ENCODE measurements at places on chromosomes 7 and 10.

DNA sequence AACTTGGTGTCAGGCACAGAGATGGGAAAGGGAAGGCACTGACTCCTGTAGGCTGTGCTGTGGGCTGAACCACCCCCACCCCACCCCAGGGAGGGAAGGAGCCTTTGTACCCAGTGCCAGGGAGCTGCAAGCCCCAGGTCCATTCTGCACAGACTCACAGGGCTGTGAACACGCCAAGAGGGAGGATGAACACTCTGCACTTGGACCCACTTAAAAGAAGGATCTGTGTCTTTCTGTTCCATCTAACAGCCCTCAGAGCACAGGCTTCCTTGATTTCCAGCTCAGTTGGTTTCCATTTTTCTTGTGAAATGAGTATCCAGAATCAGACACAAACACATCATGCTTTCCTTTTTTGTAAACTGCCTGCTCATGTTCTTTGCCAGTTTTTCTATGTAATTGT is 84.9 kb downstream of the GRB10 start:
- peak; percentile 43 for DNase-seq

DNA sequence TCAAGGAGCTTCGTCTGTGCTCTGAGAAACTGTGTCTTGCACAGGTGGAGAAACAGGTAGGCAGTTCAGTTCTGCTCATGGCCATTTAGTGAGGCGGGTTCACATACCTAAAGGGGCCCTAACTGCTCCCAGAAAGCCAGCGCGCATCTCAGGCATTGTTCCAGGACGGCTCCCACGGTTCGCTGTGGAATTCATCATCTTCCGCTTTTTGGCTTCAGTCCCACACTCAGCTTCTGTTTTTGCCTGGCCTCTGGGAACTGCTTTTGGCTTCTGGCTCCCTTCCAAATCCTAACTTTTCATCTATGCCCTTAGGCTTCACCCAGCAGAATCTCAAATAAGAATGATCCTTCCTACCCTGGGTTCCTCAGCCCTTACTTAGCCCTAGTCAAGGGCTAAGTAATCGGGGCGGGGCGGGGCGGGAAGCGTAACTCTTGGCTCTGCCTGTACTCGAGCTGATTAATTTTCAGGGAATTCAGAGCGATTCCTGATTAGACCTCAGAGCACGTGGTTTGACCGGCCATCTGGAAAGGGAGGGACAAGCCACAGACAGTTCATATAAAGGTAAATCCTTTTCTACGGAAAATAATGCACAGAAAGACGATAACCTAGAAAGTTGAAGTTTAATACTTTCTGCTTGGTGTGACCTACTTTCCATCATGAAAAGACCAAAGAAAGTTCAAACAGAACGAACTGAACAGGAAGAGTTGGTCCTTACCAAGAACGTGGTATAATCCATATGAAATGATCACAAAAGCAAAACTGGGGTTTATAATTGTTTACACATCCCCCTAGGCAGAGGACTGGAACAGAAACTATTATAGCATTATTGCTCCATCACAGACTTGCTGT is 105.7 kb downstream of the ST8SIA6 start:
- DNase-seq = no peak

DNA sequence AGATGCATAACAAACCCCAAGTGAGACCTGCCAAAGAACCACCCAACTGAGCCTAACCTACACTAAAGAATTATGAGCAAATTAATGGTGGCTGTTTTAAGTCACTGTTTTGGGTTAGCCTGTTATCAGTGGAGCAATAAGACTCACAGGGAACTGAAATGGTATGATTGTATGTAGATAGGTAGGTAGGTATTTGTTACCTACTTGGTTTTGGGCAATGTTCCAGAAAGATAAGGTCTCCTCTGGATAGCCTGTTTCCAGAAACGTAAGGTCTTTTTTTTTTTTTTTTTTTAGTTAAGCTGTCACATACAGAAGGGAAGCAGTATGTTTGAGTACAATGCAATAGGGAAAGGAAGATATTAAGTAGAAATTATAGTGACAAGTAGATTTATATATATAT is 47.6 kb downstream of the PSMC2 start:
- DNase-seq = no peak

DNA sequence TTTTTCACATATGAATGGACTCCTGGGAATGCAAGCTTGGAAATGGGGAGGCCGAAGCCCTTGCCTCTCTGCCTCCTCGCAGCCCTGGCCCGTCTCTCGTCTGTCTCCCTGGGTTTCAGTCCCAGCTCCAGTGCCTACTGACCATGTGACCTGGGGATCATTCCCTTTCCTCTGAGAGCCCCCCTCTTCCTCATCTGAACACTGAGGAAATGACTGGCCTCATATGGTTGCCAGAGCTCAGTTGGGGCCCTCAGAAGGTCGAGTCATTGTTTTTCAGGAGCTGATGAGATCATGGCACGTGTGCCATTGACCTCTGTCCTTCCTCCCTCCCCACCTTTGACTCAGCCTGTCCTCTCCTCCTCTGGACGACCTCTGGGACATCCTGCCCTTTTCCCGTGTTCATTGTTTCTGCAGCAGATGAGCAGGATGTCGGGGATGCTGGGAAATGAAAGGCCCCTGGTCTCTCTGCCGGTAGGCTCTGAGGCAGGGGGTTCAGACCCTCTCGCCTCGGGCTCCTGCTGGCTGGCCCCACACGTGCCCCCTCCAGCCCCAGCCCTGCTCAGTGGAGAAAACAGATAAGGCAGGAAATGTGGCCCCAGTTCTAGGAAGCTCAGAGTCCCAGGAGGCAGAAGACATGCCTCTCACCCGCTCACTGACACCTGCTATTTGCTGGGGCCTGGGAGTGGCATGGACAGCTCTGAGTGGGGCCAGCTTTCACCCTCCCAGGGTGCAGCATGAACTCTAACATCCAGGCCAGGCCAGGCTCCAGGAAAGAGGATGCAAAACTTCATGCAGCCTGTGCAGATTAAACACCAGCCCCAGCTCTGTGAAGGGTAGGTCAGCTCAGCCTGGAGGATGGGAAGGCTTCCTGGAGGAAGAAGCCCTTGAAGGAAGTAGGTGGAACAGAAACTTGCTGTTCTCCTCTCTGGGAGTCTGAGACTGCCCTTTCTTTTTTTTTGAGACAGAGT is 8.3 kb upstream of the PPP1R35 start:
- DNase-seq = peak; percentile 40

GRCh38 chr10:89296220-89296648 is 5.6 kb upstream of the IFIT2 start:
- no peak for DNase-seq

DNA sequence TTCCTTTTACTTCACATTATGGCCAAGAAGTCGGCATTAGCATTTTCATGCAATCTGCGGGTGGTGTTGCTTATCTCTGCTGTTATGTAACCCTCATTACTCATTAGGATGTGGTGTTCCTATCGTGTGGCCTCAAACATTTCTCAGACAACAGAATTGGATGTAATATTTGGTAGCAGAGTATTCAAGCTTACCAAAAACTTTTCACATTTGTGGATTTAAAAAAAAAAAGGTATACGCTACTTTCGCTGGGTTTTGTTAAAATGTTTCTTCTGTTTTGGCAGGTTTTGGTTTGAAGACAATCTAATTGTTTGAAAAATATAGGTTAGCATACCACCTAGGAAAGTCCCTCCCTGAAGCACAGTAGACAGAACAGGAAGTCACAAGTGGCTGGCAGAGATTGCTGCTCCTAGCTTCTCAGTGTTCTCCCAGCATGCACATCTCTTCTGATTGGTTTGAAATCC is 128.8 kb downstream of the GATA3 start:
- DNase-seq = no peak

- DNase-seq = peak; percentile 52
These were observed 213.1 kb downstream of the CHRM2 start for GRCh38 chr7:137081321-137082093.

- DNase-seq = no peak
These were observed 38.2 kb downstream of the HTRA1 start for GRCh38 chr10:122499491-122499941.

GRCh38 chr7:151057506-151057988 is at the start of gene CDK5:
CDK5 (minus strand) TSS chr7:151057897; CDS start chr7:151057848, 49 bp downstream.
- no peak for DNase-seq

GRCh38 chr10:60271319-60272040 is 118.2 kb downstream of the ANK3 start:
- DNase-seq = no peak

- DNase-seq = no peak
These were observed 213.6 kb downstream of the CELF2 start for GRCh38 chr10:11231285-11231684.

DNA sequence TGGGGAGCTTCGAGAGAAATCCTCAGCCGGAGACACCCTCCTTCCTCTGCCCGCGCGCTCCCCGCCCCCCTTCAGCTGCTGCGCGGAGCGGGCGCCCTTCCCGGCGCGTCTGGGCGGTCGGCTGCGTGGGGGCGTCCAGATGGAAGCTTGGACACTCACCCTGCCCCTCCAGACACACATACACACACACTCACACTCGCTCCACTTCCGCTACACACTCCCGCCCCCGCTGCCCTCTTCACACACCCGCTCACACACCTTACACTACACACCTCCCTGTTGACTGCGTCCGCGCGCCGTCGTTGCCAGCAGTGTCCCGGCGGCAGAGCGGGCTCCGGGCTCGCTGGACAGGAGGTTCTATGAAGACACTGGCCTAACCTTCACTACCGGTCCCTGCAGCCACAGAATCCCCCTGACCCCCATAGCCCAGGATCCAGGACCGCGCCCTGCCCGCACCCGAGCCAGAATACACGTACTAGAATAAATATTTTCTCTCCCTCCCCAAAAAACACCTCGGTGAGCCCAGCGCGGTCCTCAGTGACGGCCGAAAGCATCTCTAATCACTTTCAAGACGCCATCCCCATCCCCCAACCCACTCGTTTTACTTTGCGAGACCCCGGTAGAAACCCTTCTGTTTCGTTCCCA is 1.1 kb upstream of the EGR2 start:
- DNase-seq = peak; percentile 59

GRCh38 chr10:92124020-92124419 is 166.9 kb downstream of the CPEB3 start:
- no peak for DNase-seq

- no peak for DNase-seq
These were observed 186.1 kb downstream of the SRPK2 start for GRCh38 chr7:105202616-105203015.

DNA sequence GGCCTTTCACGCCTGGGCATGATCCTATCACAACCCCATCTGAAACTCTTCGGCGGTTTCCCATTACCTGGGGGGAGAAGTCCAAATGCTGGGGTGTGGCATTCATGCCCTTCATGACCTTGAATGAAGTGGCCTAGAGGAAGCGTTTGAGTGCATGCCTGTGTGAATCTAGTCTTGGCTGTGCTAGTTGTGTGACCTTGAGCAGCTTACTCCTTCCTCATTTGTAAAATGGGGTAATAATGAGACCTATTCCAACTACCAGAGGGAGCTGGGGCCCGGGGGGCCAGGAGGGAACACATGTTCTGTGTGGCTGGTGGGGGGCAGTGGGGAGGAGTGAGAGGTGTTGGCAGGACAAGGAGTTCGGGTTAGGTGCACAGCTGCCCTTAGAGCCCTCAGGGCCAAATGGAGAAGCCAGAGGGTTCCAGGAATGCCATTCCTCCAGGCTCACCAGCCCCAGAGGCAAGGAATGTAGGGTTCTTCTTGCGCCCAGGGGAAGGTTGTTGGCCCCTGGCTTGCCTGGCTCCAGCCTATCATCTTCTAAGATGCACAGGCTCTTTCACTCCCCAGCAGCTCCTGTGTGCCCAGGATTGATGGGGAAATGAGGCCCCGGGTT is 21.3 kb upstream of the TBRG4 start:
- DNase-seq = peak; percentile 69

DNA sequence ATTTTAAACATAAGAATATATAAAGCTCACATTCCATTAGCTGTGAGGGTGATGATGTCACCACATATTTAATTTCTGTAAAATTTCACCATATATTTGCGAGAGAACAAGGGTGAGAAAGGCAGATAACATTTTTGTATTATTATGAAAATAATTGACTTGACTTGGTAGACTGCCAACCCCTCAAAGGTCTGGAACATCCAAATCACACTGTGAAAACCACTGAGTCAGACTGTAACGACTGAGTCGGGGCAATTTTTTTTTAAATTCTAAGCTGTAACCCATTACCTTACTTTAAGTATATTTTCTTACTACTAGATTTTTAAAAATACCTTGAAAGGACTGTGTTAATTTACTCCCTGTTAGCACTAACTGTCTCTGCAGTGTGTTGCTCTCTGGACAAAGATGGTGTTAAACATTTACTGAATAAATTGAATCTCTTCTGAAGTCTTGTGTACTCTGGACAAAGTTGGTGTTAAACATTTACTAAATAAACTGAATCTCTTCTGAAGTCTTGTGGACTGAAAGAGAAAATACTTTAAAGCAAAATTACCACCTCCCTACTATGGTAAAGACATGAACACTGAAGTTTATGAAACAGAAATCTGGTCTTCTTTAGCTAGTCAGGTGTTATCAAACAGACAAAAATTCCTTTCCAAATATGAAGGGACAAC is 14.1 kb downstream of the PDZD8 start:
- DNase-seq = no peak

GRCh38 chr10:63700631-63701156 is 179.5 kb downstream of the REEP3 start:
- DNase-seq = no peak

- peak; percentile 61 for DNase-seq
These were observed 179.9 kb downstream of the PTPRN2 start for GRCh38 chr7:158407581-158408317.

DNA sequence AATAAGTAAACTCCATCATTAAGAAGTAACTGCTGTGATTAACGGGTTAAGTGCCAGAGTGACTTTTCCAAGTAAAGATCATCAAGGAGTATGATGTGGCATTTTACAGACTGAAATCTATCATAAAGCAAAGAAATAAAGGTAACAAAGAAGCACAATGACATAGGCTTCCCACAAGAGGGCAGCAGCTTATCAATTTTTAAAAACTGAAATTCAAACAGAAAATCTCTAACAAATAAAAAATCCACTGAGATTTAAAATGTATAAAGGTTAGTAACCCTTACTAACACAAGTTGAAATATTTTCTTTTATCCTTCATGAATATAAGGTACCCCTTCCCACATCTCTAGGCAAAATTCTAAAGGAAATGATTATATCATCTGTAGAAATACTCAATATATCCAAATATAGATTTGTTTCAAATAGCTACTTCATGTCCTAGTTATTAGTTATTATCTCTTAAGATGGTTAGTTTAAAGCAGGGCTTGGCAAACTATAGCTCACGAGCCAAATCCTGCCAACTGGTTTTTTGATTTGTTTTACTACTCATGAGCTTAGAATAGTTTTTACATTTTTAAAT is 29.2 kb downstream of the FAM3C start:
- DNase-seq = no peak

DNA sequence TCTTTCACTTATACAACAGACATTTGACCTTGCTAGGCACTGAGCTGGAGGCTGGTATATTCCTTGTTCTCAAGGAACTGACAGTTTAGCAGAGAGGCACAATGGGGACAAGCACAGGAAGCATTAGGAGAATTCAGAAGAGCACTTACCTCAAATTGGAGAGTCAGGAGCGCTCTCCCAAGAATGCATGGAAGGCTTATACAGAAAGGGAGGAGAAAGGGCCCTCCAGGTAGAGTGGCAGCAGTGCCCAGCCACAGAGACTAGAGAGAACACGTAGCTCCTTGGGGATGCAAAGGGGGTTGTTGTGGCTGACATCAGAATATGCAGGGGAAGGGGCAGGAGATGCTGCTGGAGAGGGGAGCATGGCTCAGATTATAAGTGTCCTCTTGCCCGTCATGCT is 78.2 kb upstream of the MKLN1 start:
- no peak for DNase-seq

GRCh38 chr7:108456845-108457540 is 757 bp upstream of the NRCAM start:
- DNase-seq = no peak

Data from posterior cingulate gyrus (tissue), 11 donors.